ENCODE measurements at places on chromosomes 6 and 20.
A peak's percentile ranks its signal among the peaks of the same experiment; 100 is the strongest.

- DNase-seq: no peak
Measured at GRCh38 chr6:168834801-168835200, 393.8 kb downstream of the SMOC2 start.

DNA sequence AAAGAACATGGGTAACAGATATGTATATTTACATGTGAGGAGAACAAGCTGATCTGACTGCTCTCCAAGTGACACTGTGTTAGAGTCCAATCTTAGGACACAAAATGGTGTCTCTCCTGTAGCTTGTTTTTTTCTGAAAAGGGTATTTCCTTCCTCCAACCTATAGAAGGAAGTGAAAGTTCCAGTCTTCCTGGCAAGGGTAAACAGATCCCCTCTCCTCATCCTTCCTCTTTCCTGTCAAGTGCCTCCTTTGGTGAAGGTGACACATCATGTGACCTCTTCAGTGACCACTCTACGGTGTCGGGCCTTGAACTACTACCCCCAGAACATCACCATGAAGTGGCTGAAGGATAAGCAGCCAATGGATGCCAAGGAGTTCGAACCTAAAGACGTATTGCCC is 5.2 kb downstream of the HFE start:
- DNase-seq: no peak

DNA sequence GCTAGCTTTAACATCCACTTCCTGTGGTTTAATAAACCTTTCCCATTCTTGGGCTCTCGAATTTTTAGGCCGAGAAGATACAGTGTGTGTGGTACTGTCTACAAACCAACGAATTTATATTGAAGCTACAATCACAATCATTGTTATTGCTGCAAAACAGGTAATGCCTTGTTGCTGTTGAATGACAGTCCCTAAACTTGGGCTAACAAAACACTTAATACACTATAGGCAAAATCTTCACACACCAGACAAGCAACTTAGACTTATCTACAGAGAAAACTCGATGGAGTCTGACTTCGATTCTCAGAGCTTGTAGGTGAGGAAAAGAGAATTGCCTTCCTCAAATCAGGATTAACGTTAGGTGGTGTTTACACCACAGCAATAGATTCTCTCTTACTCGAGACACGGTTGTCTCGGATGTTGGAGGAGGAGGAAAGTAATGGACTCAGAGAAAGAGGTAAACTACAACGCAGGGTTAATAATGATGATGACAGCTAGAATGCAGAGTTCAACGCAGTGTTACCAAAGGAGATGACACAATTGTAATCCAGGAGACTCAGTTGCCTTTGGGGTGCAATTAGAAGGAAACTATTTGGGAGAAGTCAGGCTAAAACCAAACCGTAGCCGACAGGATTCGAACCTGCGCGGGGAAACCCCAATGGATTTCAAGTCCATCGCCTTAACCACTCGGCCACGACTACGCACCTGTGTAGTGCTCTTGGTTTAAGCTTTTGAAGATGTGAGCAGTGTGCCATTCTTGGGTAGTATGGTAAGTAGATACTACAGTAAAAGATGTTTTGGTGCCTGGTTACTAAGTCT is 32.5 kb upstream of the ZNF184 start:
- peak; percentile 95 for DNase-seq

DNA sequence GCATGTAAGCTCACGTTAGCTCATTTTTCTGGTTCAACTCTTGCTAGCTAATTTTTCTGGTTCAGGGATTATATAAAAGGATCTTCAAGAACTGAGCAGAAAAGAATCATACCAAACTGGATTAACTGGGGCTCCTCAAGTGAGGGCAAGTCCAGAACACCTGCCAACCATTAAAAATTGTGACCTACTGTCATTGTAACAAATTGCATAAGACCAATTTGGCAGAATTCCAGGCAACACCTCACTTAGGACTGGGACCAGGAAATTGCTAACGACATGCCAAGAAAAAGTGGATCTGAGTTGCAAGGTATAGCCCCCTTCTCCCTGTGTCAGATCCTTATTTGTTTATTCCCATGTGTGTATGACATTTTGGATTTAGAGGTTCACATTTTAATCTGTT is 216.6 kb downstream of the HIVEP2 start:
- DNase-seq: no peak

Data from RCC 7860 (cell line).